ENCODE measurements at places on chromosomes 5 and 9. TPM values are rescaled to one million over a fixed set of nuclear protein-coding genes. Genes with fewer than 3 reads are reported as not detected.

DNA sequence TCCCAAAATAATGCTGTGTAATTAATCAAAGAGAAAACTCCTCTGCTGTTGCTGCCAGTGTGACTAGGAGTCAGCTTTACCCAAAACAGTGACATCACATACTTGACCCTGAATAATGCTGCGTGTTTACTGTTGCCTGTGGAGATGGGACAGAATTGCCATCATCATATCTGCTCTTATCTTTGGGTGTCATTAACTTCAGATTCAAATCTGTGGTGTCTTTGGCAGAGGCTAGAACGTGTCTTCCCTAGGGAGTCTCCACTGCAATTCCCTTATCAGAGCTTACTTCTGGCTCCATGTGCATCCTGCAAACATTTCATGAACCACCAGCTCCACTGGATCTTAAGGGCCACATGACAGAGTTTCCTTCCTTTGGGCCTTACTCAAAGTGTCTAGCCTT, 88.9 kb upstream of the MRPS30 start:
- H3K4me1 ChIP-seq: no peaks in the 10 kb centered on the region
- H3K27ac ChIP-seq: no peak overlapping the region
- no peaks in the 10 kb centered on the region for H3K27me3 ChIP-seq
- no peak overlapping the region for H3K4me3 ChIP-seq
- DNase-seq: no peak

GRCh38 chr9:90029386-90029785, 424.6 kb downstream of the GADD45G start:
- H3K27ac ChIP-seq: no peak overlapping the region
- no peaks in the 10 kb centered on the region for H3K36me3 ChIP-seq
- H3K4me3 ChIP-seq: no peak overlapping the region
- no peaks in the 10 kb centered on the region for H3K4me1 ChIP-seq
- H3K27me3 ChIP-seq: peaks cover 27% of the 10 kb centered on the region

DNA sequence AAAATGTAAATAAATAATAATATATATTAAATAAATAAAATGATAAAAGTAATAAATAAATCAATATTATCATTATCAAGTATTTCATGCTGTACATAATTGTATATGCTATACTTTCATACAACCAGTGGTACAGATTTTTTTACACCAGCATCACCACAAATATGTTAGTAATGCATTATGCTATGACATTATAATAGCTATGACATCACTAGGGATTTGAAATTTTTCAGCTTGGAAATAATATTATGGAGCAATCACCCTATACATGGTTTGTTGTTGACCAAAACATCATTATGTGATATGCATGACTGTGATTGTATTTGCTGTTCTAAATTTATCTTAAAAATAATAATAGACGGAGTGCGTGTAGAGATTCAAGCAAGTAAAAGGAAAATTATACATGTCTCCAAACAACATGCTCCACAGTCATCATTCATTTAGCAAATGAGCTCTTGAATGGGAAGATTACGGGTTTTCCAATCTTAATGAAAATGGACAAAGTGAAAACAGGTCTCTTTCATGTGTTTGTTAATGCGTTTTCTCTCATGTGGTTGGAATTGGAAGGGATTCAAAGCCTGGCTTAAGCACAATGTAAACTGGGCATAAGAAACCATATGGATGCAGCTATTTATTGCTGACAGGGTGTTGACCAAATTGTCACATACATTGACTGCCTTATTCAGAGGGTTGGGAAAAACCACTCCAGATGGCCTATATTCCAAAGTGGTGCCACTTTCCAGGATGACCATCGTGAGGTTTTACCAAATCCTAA, 643.0 kb upstream of the RGMB start:
- H3K36me3 ChIP-seq: no peaks in the 10 kb centered on the region
- H3K4me1 ChIP-seq: no peaks in the 10 kb centered on the region
- DNase-seq: no peak
- no peak overlapping the region for H3K4me3 ChIP-seq
- no peaks in the 10 kb centered on the region for H3K27me3 ChIP-seq
- no peak overlapping the region for H3K27ac ChIP-seq

GRCh38 chr5:6682239-6682638, 31.0 kb upstream of the TENT4A start:
- peaks cover 29% of the 10 kb centered on the region for H3K27me3 ChIP-seq
- no peaks in the 10 kb centered on the region for H3K36me3 ChIP-seq
- no peak for DNase-seq

DNA sequence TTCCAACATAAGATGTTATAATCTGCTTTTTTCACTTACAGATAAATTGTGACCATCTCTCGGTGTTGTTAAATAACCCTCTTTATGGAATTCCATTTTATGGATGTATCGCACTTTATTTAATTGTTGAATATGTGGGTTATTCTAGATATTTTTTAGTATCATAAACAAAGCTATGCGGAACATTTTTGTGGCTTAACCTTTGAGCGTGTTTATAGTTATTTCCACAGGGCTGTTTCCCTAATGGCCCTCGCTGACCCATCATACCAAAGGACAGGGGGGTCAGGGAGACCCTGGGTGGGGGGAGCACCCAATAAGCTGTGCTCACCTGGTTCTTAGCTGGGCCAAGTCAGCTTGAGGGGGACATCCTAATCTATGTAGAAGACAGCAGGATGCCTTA, 65.3 kb downstream of the NDST1 start:
- H3K4me1 ChIP-seq: no peaks in the 10 kb centered on the region
- no peak overlapping the region for H3K27ac ChIP-seq
- no peaks in the 10 kb centered on the region for H3K36me3 ChIP-seq
- no peaks in the 10 kb centered on the region for H3K27me3 ChIP-seq
- H3K4me3 ChIP-seq: no peak overlapping the region

GRCh38 chr9:122332083-122332482, 38.7 kb upstream of the PTGS1 start:
- no peaks in the 10 kb centered on the region for H3K4me1 ChIP-seq
- no peak overlapping the region for H3K4me3 ChIP-seq
- no peaks in the 10 kb centered on the region for H3K36me3 ChIP-seq
- H3K27me3 ChIP-seq: peaks cover 1% of the 10 kb centered on the region

DNA sequence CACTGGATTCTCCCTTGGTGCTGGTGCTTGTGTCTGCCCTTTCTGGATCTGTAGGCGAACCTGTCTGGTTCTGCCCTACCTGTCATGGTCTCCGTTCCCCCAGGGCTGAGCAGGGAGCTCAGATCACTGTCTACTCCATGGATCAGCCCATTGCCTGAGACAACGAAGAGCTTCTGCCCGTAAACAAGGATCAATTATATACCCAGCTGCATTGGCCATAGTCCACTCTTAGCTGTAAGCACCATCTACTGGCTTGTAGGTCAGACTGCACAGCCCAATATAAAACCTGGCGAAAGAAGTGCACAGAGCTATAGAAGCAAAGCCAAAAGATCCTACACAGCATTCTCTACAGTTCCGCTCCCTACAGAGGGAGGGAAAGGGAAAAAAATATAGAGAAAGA, 181.5 kb upstream of the RPS23 start:
- no peak for DNase-seq
- H3K4me3 ChIP-seq: no peak overlapping the region
- H3K27me3 ChIP-seq: peaks cover 6% of the 10 kb centered on the region
- H3K36me3 ChIP-seq: no peaks in the 10 kb centered on the region
- no peaks in the 10 kb centered on the region for H3K4me1 ChIP-seq

DNA sequence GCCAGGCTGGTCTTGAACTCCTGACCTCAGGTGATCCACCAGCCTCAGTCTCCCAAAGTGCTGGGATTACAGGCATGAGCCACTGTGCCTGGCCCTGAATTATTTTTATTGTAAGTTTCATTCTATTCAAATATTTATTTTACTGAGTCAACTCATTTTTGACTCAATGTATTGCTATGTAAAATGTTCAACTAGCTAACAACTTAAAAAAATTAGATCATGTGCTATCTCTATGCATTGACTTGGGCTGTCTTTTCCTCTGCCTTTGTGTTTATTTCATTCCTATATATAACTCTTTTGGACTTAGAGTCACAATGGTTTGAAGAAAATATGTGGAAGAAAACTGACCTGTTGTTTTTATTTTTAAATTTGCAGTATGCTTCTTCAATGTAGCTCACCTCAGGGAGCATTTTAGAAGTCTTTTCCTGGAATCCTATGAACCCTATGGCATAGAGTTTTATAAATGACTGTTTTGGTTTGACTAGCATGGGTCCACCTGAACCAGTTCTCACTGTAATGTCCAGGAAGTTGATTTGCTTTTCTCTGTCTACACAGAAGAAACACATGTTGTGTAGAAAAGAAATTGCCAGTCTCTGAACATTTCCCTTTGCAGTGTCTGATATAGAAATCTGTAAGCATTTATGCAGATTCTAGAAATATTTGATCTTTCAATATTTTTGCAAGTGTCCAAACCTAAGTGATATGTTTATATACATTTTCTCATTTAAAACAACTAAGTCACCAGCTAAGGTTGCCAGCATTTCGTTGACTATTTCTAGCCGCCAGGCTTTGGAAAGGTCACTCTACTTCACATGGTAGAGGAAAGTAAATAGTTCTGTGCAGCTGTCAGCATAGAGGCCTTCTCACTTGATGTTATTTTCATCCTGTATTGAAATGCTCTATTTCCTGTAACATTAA, 138.8 kb downstream of the PCSK1 start:
- no peaks in the 10 kb centered on the region for H3K36me3 ChIP-seq
- H3K4me3 ChIP-seq: no peak overlapping the region
- peaks cover 3% of the 10 kb centered on the region for H3K27me3 ChIP-seq

The BARX1 gene
- not detected for total RNA-seq
